NCI-H2029 (cell line): ENCODE measurements at places on chromosomes 13 and 19.

GRCh38 chr13:35159041-35159440 lies 217.0 kb downstream of the NBEA start:
- DNase-seq = no peak

GRCh38 chr19:32779082-32779481 lies 59.5 kb downstream of the TDRD12 start:
- no peak for DNase-seq

DNA sequence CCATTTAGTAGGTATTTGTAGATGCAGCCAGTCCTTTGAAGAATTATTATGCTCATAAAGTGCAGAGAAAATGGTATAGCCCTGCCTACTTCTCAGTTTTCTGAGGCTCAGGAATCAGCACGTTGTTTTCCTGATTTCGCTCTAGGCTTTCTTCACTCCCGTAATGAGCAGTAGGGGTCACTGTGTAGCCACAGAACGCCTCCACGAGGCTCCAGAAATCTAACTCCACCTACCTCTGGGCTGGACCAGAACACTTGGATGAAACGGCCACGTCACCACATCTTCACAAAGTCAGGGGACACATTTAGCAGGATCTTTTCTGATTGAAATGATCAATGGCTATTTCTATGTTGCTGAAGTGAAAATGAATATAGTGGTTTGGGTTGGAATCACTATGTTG lies 49.8 kb upstream of the GTF3A start:
- DNase-seq = peak; percentile 62

GRCh38 chr13:103640606-103641005 lies 574.4 kb upstream of the SLC10A2 start:
- DNase-seq = no peak

- peak; percentile 82 for DNase-seq
These were observed 1.3 kb upstream of the BSG start for GRCh38 chr19:570937-571565.

- no peak for DNase-seq
These were observed 54.1 kb upstream of the MAB21L1 start for GRCh38 chr13:35530581-35530980.

- peak; percentile 58 for DNase-seq
These were observed 156.2 kb downstream of the SIPA1L3 start for GRCh38 chr19:38062959-38063761.

DNA sequence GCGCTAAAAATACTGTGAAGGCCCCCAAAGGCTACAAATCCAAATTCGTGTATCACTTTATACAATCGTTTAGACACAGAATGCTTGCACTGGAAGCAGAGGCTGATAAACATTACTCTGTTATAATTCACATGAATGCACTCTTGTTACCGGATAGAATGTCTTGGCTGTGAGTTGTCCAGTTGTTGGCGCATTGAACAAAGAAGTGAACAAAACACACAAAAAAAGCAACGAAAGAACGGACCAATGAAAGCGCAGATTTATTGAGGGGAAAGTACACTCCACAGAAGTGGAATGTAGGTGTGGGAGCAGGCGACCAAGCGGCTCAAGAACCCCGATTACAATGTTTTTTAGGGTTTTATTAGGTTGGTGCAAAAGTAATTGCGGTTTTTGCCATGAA lies 529 bp upstream of the ZNF418 start:
- DNase-seq = no peak

- no peak for DNase-seq
These were observed 10.6 kb downstream of the BCKDHA start for GRCh38 chr19:41408256-41408655.

- DNase-seq = no peak
These were observed 34.2 kb downstream of the THSD1 start for GRCh38 chr13:52371736-52372247.

DNA sequence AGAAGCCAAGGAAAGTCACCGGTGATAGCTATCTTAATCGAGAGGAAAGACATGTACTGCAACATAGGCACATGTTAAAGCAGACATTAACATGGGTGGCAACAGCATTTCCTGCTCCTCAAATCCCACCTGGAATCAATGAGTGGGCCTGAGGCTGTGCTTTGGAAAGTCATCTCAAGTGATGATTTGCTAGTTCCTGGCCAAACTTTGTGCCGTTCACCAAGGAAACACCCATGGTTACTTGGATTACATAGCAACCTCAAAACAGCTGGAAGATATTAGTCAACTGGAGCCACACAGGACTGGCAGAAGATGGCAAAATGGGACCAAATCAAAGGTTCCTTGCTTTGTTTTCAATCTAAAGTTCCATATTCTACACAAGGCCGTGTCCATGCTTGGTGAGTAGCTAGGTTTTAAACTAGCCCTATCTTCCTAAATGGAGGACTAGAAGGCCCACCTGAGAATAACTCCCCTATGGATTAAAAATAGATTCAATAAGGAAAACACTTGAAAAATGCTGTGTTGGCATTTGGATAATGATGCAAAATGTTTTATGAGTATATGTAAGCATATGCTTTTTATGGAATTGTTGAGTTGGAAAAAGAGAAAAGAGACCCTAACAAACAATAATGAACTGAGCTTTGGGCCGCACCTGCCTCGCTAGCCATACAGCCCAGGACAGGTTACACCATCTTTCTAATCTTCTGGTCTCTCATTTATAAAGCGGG lies 144.5 kb downstream of the RGCC start:
- DNase-seq = no peak

DNA sequence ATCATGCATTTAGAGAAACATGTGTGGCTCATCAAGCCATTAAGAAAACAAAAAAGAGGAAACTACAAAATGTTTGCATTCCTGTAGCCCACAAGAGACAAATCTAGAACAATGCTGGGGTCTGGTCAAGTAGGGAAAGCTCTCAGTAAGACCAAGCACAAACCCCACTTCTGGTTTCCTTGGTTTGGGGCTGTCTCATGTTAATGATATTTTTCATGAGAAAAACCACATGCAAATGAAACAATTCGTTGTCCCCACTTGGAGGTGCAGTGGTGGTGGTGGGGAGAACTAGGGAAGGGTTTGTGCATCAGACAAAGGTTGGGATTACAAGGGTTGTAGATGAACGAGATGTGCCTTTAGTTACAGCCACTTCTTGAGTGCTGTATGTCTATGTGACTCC lies 7.0 kb upstream of the RB1 start:
- no peak for DNase-seq

GRCh38 chr19:45505151-45505995 lies 1.9 kb upstream of the VASP start:
- no peak for DNase-seq

DNA sequence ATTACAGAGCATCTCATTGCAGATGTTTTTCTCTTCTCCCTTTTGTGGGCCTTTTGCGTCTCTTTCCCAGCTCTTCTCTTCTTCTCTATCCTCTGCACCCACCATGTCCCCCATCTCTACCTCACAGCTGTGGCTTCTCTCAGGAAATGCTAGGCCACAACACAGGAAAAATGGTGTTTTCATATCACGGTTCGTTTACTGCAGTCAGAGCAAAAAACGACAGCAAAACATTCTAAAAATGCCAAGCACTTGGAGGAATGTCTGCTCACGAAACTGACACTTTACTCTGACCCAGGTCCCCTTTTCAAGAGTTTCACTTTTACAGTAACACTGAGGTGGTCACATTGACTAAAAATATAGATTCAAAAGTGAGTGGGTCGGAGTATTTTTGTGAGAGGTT lies 152.2 kb downstream of the DCT start:
- no peak for DNase-seq

- no peak for DNase-seq
These were observed 9.2 kb upstream of the GSX1 start for GRCh38 chr13:27783111-27783510.

- DNase-seq = no peak
These were observed 60.5 kb upstream of the FAM216B start for GRCh38 chr13:42720858-42721219.

- DNase-seq = no peak
These were observed 107.5 kb upstream of the POSTN start for GRCh38 chr13:37706041-37706440.

DNA sequence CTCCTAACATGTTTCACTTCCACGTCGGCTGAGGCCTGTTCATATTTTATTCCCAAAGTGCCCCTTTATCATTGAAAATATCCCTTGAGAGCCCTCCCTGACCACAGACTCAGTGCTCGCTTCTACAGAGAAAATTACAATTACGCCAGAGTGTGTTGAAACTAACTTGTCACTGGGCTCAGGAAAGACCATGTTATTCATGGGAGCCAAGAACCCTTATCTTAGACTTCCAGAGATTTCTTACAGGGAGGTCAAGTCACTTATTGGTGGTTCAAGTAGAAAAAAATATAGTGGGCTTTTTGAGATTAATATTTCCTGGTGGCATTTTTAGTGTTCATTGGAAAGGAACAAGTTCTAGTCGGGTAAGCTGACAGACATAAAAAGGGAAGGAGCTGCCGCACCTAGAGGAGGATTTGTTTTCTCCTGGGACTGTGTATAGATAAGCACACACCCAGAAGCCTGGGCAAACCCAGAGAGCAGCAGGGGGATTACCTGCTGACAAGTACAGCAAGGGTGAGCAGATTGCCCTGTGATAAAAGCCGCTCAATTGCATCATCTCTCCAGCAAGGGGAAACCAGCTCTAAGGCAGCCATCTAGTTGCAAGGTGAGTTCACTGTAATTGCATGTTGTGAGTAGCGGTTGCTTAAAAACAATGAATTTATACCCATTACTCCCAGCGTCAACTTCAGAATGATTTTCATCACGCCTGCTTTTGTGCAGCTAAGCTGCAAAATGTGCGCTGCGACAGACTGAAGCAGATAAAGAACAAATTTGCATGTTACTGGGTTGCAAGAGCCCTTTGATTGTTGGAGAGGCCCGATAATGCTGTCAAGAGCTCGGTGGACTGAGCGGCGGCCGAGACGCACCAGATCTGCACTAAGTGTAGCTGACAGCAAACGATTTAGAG lies 46.2 kb downstream of the DCT start:
- DNase-seq = no peak

DNA sequence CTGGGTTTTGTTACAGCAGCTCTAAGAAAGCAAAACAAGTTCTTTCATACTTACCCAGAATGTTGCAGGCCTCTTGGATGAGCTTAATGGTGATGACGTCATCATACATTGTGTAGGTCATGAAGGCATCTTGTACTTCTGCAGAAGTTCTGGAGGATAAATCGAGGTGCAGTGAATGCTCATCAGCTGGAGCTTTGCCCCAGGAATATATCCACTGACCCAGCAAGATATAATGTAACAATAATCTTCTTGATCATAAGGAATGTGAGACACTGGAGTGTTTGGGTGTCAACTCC lies 63.0 kb downstream of the C13orf42 start:
- DNase-seq = no peak

DNA sequence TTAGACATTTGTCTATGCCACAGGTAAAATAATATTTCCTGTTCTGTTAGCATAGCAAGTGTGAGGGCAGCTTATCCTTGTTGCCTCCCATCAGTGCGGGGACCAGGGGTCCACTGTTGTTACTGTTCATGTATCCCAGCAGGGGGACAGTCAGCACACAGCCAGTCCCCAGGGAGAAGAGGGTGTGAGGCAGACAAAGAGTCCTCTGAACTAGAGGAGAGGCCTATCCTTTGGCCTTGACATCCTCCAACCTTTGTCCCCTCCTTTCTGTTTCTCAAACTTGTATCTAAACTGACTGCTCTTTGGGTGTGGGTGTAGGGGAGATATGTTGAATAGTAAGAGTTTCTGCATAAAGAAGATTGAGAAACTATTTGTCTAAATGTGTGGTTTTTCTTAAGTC lies 2.9 kb upstream of the GPR18 start:
- DNase-seq = no peak

GRCh38 chr13:26509491-26509890 lies 48.0 kb upstream of the WASF3 start:
- DNase-seq = no peak

DNA sequence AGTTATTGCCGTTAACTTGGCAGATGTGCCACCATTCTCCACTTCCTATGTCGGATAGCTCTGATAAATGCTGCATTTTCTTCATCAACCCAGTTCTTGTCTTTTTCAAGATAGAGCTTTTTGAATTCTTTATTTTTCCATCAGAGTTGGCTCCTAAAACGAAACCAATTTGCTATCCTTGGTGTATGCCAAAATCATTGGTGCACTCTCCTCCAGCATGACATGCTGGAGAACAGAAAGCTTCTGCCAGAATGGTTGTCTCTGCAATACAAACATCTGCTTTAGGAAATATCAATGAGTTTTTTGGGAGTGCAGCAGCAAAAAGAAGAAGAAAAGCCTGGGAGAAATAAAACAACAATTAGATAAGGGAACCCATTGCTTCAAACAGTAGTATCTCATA lies 124.2 kb downstream of the CDK8 start:
- no peak for DNase-seq

- no peak for DNase-seq
These were observed 26.2 kb upstream of the MRI1 start for GRCh38 chr19:13738073-13738472.

DNA sequence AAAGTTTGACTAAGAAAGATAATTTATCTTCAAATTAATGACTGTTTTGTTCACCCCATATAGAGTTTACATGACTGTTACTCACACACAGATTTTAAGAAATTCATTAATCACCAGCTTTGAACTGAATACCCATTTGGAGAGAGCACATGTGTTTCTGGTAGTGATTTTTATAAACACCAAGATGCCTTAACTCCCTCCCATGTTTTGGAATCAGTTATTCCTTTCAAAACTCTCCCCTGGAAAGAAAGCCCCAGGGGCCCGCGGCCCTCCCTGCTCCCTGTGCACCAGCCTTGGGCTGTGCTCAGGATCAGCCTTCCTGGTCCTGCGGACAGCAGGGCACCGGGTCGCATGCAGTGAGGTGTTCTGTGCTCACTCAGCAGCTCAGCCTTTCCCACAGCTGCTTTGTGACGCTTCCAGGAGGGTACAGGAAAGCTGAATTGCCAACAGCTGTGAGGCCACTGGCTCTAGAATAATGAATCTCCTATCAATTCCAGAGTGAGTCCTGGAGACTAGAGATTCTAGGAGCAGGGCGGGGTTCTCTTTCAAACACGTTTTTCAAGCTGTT lies 483.2 kb downstream of the EFNB2 start:
- no peak for DNase-seq

- DNase-seq = no peak
These were observed 2.6 kb downstream of the CIRBP start for GRCh38 chr19:1271528-1272422.

- DNase-seq = no peak
These were observed 80.4 kb downstream of the HSPH1 start for GRCh38 chr13:31081316-31081715.

- peak; percentile 60 for DNase-seq
These were observed 141.6 kb upstream of the RFC3 start for GRCh38 chr13:33676045-33676989.

- no peak for DNase-seq
These were observed 33.6 kb upstream of the HMGB1 start for GRCh38 chr13:30499338-30499737.

- DNase-seq = no peak
These were observed 10.6 kb downstream of the NCLN start for GRCh38 chr19:3196064-3196932.

DNA sequence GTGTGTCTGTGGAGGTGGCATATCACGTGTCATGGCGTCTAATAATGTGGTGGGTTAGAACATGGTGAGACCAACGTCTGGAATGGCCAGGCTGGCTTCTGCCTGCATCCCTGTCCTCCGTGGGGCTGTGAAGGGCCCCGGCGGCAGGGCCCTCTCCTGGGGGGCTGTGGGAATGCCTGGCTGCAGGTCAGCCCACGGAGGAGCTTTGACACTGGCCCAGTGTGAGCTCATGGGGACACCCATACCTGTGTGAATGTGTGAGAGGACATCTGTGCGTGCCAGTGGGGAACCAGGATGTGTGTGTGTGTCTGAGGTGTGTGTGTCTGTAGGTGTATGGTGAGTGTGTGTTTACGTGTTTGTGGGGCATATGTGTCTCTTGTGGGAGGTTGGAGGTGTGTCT lies 300.1 kb downstream of the TEX29 start:
- DNase-seq = no peak

GRCh38 chr13:22862478-22862877 lies 318.3 kb upstream of the SGCG start:
- DNase-seq = no peak
